ENCODE measurements at places on chromosomes 12 and 14. TPM values are rescaled to one million over a fixed set of nuclear protein-coding genes. Genes with fewer than 3 reads are reported as not detected.

KLRG1 gene
- 4.1 TPM for total RNA-seq

DNA sequence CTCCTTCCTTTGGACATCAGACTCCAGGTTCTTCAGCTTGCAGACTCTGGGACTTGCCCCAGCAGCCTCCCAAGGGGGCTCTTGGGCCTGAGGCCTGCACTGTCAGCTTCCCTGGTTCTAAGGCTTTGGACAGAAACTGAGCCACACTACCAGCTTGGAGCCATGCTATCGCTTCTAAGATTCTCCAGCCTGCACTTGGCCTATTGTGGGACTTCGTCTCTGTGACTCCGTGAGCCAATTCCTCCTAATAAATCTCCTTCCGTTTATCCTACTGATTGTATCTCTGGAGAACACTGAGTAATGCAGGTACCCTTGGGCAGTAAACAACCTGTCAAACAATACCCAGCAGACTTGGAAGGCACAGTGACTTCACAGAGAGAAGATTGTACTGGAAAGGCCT lies 24.9 kb upstream of the RHOJ start:
- no peak for DNase-seq

DNA sequence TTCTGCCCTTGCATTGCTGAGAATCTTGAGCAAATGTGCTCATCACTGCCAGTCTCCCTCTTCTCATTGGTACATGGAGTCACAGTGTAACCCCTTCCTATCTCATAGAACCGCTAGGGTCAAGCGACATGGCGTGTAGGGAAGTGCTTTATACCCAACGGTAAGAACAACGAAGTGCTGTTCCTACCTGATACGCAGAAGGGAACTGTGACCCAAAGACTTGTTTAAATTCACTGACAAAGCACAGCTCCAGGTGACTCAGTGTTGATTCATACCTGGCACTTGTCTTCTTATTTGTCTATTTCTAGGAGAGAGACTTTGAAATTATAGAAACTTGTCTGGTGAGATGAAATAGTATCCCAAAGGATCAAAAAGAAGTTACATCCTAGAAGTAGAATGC lies 53.7 kb downstream of the FBXL14 start:
- no peak for DNase-seq

DNA sequence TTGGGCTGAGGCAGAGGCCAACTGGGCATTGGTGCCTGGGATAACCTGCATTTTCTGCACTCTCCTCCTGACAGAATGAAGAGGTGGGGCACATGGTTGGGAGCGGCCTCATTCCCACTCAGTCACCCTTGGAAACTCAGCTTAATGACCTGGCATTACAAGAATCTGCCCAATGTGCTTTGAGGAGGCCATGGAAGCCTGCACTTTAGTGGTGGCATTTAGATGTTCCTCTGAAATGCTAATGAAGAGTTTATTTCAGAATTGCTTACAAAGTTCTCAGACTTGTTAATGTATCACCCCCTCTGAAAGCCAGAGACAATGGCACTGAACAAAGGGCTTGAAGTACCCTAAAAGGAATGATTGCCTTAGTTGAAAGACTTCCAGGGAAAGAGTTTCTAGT lies 71.4 kb upstream of the PARP11 start:
- no peak for DNase-seq

DNA sequence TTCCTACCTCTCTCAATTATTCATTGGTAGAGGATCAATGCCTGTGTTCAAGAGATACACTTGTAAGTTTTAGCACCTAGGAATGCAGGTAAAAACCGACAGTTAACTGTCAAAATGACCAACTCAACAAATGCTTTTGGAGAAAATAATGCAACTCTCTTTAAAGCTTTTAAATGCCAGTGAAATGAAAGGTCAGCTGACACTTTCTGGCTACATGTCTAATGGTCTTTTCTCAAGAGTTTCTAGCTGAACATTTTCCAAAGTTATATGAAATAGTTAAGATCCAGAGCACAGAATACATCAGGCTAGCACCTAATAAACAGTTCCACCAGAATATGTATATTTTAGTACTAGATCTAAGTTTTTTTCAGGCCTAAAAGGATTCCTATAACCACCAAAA lies 2.0 kb downstream of the CSRNP2 start:
- no peak for DNase-seq

DNA sequence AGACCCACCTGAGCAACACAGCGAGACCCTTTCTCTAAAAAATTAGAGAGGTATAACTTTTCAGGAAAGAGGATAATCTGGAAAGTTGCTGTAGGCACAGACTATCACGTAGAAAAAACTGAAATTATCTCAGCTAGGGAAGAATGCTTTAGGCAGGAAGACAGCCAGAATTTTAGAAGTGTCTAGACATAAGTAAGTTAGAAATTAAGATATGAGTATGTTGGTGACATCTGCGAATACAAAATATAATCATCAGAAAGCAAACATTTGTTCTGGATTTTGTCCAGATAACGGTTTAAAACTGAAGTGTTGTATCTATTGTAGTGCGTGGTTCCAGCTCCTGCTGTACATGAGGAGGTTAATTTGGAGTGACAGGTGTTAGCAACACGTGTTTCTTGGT lies 123.2 kb downstream of the FBXL14 start:
- DNase-seq: no peak

GPR68 gene
- total RNA-seq: 2.4 TPM

- DNase-seq: no peak
Measured at GRCh38 chr14:66284346-66284745, 201.8 kb upstream of the CCDC196 start.

KCNJ8 gene
- 15.3 TPM for total RNA-seq

DNA sequence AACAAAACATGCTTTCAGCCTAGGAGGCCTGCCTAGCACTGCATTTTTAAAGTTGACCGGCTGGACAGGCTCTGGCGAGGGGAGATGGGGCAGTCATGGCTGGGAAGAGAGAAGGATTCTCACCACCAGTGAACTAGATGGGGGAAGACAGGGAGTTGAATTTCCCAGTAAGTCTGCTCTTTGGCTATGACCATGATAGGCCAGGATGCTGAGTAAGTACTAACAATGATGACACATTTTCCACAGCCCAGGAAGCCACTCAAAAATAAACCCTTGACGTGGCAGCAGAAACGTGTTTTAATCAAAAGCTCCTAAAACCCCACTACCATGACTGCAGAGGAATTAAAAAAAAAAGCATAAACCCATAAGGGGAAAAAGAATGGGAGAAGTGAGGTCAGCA lies 19.0 kb downstream of the KCTD10 start:
- no peak for DNase-seq

DNA sequence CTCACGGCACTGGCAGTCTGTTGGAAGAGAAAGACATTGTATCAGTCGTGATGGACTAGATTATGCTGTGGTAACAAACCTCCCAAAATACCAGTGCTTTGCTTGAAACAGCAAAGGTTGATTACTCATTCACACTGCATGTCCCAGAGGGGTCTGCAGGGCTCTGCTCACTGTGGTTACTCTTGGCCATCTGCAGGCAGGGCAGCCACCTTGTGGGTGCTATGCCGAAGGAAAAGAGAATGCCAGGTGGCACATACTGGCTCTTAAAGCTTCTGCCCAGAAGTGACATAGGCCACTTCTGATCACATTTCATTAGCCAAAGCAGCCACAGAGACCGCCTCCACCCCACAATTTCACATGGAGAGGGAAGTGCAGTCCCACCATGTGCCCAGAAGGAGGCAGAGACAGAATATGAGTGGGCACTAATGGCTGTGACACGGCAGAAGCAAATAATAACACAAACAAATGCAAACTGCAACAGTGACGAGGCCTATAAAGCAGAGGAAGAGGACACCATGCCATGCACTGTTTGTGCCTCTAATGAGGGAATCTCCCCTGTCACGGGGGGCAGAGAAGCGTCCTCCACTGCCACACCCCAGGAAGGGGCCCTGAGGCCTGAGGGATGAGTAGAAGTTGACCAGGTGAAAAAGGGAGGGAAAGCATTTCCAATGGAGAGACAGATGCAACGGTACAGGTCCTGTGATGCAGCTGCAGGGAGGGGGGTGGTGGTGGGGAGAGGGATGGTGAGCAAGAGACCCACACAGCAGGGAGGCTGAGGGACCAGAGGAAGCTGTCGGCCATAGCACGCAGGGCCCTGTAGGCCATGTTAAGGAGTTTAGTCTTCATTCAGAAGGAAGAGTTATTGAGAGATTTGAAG lies 51.7 kb upstream of the KICS2 start:
- DNase-seq: no peak

DNA sequence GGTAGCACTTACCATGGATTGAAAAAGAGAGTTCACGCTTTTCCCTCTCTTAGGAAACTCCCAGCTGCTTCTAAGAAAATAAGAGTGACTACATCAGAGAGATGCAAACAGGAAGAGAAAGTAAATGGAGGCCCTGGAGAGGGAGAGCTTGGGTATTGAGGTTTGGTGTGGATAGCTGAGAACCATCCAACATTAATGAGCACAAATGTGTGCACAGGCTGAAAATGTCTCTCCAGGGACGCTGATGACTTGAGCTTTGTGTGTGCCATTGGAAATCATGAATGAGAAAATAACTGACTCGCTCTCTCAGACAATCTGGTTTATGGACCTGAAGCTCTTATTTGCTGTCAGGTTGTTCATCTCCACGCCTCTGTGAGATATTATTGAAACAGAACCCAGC lies 318.8 kb downstream of the NRXN3 start:
- no peak for DNase-seq

CIROP gene
- total RNA-seq: not detected

DNA sequence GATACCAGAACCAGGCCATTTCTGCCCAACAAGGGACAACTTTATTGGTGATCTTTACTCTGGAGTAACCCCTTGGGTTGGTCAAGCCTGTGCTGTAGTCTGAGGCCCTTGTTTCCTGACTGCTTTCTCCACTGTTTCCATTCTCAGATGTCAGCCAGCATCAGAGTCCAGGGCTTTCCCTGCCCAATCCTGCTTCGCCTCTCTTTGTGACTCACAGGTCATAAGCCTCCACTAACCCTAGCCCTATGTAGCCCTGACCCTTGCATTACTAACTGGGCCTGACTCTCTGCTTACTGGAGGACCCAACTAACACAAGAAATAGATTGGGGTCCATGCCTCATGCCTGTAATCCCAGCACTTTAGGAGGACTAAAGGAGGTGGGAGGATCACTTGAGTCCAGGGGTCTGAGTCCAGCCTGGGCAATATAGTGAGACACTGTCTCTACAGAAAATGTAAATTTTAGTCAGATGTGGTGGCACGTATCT lies 8.6 kb upstream of the SNRNP35 start:
- DNase-seq: no peak

- no peak for DNase-seq
Measured at GRCh38 chr14:95023115-95023514, 134.2 kb downstream of the DICER1 start.

GRCh38 chr14:90741682-90741946 lies 74.6 kb downstream of the TTC7B start:
- DNase-seq: no peak

DNA sequence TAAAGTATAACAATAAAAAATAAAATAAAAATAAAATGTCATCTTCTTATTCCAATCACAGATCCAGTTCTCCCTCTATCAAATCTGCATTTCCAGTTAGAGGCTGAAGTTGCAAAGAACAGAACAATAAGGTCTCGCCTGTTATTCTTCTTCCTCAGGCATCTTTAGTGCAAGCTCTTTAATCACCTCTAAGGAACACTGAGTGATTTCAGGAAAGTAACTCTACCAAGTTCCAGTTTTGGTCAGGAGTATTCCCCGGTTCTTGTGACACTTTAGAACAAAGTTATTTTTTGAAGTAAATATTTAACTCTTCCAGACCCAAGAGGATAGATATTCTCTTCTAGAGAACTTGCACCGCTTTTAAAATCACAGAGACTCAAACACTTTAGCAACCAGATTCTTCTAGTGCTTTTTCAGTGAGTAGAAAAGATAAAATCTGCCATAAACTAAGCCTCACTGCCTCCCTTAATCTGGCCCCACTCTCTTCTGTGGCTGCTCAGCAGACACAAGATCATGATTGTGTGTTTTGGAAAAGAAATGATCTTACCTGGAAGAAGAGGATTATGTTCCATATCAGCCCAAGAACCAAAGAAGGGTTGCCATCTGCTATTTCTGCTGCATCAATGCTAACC lies 57.9 kb upstream of the DICER1 start:
- no peak for DNase-seq

GRCh38 chr12:39723831-39724230 lies 104.2 kb upstream of the ABCD2 start:
- no peak for DNase-seq

SCNN1A gene
- 130 TPM for total RNA-seq

FZD10 gene
- total RNA-seq: 0.14 TPM

CLEC9A gene
- total RNA-seq: not detected

DNA sequence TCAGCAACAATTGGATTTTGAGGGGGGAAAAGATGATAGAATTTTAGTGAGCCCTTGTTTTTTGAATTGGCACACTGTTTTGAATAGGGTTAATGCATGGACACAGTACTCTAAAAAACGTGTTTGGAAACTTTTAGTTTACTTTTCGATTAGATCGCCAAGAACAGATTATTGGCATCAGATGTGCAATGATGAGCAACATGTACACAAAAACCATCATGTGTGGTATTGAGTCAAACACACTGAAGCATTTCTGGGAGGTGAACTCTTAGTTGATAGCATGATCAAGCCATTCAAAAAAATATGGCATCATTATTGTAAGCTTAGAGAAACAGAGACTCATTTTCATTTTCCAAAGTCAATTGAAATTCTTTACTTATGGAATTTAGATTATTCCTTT lies 329.2 kb downstream of the ADAMTS20 start:
- DNase-seq: no peak

SYCP3 gene
- 0.07 TPM for total RNA-seq

GRCh38 chr12:1851151-1851701 lies 30.9 kb downstream of the LRTM2 start:
- no peak for DNase-seq

- DNase-seq: no peak
Measured at GRCh38 chr14:95902273-95902826, 25.7 kb downstream of the TUNAR start.

- DNase-seq: no peak
Measured at GRCh38 chr14:105737504-105738246, 211.3 kb downstream of the TMEM121 start.

DNA sequence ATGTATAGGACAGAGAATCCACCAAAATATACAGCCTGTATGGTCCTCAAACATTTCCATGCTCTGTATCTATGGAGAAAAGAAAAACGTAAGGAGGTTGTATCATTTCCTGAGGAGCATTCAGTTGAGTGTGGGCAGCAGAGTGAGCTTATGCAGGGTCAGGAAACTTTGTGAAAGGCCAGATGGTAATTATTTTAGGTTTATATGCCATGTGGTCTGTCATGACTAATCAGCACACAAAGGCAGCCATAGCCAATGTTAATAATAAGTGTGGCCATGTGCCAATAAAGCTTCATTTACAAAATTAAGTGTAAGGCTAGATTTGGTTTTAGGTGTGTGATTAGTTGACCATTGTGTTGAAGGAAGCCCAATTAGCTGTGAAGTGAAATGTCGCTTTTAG lies 33.2 kb upstream of the A2M start:
- DNase-seq: no peak

DPPA3 gene
- total RNA-seq: not detected

DNA sequence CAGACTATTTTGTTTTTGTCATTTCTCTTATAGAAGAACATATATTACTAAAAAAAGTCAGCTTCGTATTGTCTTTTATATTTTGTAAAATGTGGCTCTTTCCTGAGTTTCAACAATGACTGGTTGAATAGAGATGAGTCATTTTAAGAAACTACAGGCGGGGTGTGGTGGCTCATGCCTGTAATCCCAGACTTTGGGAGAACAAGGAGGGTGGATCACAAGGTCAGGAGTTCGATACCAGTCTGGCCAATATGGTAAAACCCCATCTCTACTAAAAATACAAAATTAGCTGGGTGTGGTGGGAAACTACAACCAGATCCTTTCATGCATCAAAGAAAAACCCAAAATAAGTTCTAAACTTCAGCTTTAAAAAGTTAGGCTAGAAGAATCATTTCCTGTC lies 28.8 kb downstream of the HECTD4 start:
- no peak for DNase-seq
